Activated T-helper 1 cell treated with anti-CD3 and anti-CD28 coated beads, Interleukin-12 subunit alpha, Interleukin-12 subunit beta, Interleukin-2, Interleukin-4 antibody, amounts not matched to agents 30 ng/mL and 10 ng/mL and 1 ng/mL, durations not matched to agents 14 hours and 24 hours and 36 hours (primary cell): ENCODE measurements at places on chromosomes 4 and X. TPM values are rescaled to one million over a fixed set of nuclear protein-coding genes. Genes with fewer than 3 reads are reported as not detected.

HSFX4 gene
- total RNA-seq, result not detected in 2 replicates

PROM1 gene
- total RNA-seq, result not detected in 2 replicates

GATA1 gene
- total RNA-seq, result not detected in 2 replicates

GRIA2 gene
- total RNA-seq, result not detected in 2 replicates
